Activated CD4-positive, alpha-beta T cell treated with anti-CD3 and anti-CD28 coated beads, Interleukin-2, amount 50 U/mL, for 48 hours (primary cell): ENCODE measurements at places on chromosomes 2 and 18.

DNA sequence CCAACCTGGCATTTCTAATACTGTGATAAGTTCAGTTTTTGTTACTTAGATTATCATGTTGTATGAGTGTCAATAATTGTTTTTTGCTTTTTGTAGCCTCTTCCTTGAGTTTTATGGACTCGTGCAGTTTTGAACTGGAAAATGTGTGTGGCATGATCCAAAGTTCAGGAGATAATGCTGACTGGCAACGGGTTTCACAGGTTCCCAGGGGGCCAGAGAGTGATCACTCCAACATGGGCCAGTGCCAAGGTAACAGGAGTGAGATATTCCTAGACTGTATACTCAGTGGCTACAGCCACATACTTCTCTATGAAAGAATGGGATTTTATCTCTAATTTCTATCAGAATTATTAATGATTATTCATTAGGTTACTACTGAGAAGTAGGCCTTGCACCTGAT lies 18.2 kb downstream of the MEP1B start:
- no peak for DNase-seq

GRCh38 chr2:162282765-162283425 lies 35.6 kb downstream of the IFIH1 start:
- DNase-seq: no peak

- DNase-seq: no peak
These were observed 601.1 kb upstream of the SETBP1 start for GRCh38 chr18:44079606-44080005.

DNA sequence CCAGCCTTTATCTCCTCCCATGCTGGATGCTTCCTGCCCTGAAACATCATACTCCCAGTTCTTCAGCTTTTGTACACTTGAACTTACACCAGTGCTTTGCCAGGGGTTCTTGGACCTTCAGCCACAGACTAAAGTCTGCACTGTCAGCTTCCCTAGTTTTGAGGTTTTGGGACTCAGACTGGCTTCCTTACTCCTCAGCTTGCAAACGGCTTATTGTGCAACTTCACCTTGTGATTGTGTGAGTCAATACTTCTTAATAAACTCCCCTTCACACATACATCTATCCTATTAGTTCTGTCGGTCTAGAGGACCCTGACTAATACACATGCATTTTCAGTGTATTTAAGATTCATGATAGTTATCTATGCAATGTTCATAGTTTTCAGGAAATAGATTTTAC lies 35.8 kb upstream of the ZNF804A start:
- no peak for DNase-seq

DNA sequence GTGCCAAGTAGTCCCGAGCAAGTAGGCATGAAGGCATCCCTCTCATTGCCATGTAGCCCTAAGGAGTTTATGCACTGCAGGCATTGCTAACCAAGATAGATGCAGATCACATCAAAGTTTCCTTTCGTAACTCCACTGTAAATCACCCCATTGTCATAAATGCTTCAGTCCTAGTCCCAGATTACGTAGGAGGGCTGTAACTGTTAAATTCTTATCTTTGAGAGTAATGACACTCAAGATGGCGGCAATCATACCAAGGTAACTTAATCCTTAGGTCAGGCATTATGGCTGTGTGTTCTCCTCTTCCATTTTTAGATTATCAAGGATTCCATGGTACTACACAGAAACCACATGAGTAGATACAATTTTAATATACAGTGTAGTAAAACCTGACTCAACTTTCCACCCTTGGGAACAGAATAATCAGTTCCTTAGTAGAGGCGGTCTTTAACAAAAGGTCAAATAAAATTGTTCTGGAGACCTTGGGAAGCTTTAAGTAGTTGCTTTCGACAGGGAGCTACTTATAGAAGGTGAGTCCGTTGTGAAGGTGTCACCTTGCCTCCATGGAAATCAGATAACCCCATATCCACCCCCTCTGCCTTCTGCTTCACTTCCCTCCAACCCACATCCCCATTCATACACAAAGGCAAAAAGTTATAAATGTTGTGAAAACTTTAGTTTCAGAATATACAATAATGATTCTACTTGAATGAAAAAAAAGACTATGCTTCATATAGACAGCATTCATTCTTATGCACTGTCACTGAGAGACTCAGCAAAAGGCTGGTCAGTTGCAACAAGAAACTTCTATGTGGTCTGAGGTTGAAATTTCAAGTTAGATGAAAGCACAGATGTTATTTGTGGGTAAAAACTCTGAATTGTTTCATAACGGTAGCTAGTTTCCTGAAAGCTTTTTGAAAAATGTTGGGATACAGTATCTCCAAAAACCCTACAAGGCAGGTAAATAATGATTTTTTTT lies 64.8 kb upstream of the GALNT5 start:
- DNase-seq: no peak

- no peak for DNase-seq
These were observed 1024.7 kb upstream of the PIK3C3 start for GRCh38 chr18:40930211-40930882.

DNA sequence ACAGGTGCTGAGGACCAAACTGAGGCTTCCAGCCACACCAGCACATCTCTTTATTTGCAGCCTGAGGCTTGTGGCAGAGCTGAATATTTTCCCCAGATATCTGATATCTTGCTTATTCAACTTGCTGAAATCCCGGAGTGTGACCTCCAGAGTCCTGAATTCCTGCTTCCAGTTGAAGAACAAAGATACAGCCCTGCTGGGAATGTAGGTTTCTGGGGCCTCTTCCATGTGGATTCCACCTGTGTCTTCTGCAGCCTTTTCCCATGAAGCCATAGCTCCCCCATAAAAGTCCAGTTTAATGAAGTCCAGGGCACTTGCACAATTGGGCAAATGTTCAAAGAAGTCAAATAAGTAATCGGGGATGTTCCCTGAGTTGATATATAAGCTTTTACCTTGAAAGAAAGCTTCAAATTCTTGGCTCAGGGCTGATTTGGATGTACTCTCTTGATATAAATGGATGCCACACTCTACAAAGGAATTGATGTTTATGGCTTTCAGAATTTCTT lies 14.9 kb downstream of the NLRC4 start:
- no peak for DNase-seq

DNA sequence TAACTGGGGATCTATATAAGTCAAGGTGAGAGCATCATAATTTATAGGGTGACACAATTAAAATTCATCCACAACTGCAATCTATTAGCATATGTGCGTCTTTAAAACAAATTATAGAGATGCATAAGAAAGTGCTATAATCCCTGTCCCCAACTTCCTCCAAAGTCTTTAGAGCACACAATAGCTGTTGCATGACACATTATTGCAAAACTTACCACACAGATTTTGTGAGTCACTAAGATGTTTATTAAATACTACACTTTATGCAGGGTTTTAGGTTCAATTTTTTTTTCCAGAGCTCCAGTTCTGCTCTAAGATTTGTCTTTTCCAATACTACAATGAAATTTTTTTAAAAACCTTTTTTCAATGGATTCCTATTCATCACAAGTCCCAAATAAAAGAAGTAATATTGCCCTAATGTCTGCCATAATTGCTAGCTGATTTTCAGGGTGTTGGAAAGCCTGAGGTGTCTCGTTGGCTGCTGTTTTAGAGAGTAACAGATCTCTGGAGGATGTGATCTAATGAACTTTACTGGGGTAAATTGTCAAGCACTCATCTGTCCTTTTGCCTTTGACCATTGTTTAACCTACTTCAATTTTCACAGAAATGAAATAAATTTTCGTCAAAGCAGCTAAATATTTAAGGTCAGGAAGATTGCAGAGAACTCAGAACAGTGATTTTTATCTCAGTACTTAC lies 250.5 kb upstream of the NETO1 start:
- DNase-seq: no peak

DNA sequence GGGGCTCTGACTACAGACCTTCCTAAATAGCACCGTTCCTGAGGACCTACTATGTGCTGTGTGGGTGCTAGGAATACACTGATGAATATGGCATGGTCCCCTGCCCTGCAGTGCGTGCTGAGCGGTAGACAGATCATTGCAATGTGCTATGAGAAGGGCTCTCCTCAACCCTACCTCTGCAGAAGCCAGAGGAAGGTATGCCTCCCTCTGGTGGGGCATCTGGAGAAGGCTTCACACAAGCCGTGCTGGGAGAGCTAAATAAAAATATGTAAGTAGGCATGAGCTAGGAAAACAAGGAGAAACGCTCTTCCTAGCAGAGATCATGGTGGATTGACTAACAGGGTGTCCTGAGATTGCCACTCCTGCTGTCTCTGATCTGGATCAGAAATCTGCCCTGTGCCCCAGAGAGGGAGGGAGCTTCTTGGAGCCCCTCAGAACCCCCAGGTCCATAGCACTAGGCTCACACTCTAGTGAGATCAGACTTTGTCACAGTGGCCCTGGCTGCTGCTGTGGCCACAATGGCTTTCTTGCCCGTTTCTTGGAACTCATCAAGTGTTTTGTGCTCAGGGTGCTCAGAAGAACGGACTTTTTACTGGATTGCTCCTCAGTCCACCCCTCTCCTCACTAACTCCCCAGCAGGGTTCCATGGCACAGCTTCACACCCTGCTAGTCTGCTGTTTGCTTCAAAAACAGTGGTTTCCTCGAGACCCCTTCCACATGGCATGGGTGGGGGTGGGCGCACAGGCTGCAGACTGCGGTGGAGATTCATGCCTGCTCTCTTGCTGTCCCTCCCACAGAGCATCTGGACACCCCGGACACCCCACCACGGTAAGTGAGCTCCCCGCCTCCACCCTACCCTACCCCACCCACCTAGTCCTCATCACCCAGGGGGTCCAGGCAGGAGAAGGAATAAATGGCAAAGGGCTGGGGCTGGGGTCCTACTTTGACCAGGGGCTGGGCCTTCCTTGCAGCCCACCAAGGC lies 14.2 kb downstream of the SIGLEC15 start:
- DNase-seq: no peak

DNA sequence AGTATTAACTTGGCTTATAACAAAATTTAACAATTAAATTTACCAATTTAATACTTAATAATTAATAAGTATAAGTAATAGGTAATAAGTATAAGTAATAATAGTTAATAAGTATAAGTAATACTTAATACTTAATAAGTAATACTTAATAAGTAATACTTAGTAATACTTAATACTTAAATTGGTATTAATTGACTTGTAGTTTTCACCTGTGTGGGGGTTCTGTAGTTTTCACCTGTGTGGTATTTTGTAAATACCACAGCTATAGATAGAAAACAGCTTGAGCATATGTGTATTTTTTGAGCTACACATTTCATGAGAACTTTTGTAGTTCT lies 55.4 kb downstream of the MAPRE2 start:
- no peak for DNase-seq

GRCh38 chr2:155054712-155055111 lies 356.2 kb downstream of the KCNJ3 start:
- DNase-seq: no peak

GRCh38 chr2:182559623-182560022 lies 132.8 kb upstream of the PDE1A start:
- DNase-seq: no peak

GRCh38 chr2:74081030-74081762 lies 66.5 kb downstream of the BOLA3 start:
- DNase-seq: no peak

DNA sequence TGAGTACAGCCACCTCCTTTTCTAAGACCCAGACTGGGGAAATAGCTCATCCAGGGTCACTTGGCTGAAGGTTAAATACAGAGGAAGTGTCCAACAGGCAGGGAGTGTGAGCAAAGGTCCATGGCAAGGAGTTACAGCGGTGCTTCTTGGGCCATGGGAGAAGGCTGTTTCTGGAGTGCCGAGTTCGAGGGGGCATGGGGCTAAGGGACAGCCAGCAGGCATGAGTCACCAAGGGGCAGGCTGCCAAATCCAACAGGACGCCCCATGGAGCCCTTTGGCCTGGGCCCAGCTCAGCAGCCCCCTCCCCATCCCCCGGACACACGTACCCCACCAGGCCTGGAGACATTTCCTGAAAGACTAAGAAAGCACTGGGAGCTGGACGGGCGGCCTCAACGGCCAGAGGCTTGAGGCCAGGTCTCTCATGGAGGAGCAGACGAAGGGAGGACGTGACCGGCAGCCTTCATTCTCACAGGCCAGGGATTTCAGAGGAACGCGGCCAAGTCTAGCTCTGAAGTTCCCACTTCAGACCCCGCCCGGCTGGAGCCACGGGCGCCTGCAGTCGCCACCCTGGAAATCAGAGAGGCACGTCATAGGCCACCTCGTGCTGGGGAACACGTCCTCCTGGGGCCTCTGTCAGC lies 160.4 kb downstream of the SMAD7 start:
- no peak for DNase-seq

DNA sequence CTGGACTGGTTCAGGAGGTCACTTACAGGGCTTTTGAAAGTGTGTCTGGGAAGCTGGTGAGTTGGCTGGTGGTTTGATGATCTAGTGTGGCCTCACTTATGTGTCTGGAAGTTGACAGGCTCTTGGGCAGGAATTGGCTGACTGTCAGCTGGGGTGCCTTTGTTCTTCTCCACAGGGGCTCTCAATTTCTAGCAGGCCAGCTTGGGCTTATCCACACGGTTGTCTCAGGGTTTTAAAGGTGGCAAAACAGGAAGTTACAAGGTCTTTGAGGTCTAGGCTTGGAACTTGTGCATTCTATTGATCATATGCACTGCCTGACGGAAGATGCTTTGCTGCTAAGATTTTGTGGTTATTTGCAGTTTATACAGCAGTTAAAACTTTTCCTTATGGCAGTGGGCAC lies 52.0 kb upstream of the CELF4 start:
- DNase-seq: no peak

DNA sequence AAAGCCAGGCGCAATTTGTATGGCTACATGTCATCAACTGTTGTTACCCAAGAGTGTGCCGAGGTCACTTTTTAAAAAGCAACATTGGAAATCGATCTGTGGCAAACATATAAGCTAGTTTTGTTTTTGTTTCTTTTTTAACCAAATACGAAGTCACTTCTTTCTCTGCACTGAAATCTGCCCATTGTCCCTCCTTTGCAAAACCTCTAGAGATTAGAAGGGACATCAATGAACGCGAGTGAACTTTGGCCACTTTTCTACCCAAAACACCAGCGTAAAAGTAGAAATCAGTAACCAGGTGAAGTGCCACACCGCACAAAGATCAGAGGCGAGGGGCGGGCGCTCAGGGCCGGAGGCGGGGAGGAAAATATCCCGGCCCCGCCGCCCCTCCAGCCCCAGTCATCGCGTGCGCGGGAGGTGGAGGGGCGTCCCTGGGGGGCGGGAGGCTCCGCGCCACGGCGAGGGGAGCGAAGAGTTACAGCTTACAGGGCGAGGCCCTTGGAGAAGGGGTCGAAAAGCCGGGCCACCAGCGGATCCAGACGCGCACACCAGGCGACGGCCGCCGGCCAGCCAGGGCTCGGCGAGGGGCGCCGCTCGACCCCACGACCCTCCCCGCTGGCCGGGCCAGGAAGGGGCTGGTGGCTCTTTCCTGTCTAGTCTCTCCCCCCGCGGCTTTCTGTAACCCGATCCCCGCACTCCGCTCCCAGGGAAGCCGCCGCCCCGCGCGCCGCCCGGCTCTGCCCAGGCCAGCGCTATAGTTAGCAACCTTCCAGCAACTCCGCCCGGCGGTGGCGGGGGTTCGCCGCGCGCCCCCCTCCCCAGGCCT lies 993 bp downstream of the RBMS1 start:
- DNase-seq: peak; percentile 64

- DNase-seq: no peak
These were observed 1.5 kb downstream of the GALNT1 start for GRCh38 chr18:35582899-35583558.
